Fibroblast of skin of scalp (primary cell): ENCODE measurements at places on chromosomes 5 and 9.

GRCh38 chr5:80509362-80509761 is 21.5 kb downstream of the FAM151B start:
- no peak for DNase-seq

DNA sequence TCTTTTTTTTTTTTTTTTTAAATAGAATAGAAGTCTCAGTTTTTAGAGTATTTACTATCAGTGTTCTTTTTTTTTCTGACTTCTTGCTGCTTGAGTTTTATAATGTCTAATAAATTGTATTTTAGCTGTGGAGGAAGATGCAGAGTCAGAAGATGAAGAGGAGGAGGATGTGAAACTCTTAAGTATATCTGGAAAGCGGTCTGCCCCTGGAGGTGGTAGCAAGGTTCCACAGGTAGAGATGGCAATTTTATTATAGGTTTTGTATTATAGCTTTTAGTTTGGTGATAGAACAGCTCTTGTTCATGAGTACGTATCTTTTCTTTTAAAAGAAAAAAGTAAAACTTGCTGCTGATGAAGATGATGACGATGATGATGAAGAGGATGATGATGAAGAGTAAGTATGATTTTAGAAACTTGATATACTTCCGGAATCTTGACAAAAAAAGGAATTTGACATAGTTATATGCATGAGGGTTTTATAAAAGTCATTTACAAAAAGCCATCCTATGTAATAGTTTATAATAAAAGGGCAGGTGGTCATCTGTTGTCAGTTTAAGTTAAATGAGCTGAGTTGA is 5.0 kb downstream of the NPM1 start:
- no peak for DNase-seq

DNA sequence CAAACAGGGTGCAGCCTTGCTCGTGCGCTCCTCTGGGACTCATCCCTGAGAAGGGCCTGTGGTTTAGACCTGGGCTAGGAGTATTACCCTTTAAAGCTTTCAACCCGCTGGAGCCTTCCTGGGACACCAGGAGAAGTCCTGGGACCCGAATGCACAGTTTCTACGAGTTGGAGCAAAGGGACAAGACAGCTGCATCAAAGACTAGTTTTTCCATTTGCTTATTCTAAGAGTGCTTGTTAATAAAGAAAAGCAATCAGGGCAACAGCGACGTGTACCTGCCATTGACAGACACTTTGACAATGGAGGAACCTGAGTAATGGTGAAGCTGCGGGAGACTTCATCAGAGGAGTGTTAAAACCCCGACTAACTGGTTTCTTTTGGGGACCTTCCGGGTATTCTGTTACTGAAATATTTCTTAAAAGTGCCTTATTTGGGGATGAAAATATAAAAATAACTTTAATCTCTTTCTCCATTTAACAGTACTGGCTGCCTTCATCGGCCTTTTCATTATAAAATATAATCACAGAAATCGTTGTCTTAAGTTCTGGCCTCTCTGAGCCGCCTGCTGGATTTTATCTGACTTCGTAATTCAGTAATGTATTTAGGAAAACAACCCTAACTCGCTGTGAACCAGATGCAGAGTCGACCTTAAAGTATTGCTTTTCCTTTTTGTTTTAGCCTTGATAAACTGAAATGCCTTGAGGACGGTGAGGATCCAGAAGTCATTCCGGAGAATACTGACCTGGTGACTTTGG is 732 bp downstream of the SNAPC3 start:
- DNase-seq: peak; percentile 30

DNA sequence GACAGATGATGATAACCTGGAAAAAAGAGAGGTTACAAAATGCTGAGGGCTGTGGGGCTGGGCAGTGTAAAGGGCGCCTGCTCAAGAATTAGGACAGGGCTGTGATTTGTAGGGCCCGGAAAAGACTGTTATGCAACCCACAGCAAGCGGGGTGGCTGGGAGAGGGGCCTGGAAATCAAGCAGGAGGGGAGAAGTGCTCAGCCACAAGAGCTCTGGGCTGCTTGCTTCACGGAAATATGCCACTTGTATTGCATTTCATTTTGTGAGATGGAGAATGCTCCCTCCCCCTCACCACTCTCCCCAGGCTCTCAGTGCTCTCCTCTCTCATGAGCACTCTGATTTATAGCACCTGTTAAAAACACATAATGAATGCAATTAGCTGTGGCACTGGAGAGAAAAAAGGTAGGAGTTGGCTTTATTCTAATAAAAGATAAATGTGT is 8.4 kb upstream of the HAND1 start:
- no peak for DNase-seq

DNA sequence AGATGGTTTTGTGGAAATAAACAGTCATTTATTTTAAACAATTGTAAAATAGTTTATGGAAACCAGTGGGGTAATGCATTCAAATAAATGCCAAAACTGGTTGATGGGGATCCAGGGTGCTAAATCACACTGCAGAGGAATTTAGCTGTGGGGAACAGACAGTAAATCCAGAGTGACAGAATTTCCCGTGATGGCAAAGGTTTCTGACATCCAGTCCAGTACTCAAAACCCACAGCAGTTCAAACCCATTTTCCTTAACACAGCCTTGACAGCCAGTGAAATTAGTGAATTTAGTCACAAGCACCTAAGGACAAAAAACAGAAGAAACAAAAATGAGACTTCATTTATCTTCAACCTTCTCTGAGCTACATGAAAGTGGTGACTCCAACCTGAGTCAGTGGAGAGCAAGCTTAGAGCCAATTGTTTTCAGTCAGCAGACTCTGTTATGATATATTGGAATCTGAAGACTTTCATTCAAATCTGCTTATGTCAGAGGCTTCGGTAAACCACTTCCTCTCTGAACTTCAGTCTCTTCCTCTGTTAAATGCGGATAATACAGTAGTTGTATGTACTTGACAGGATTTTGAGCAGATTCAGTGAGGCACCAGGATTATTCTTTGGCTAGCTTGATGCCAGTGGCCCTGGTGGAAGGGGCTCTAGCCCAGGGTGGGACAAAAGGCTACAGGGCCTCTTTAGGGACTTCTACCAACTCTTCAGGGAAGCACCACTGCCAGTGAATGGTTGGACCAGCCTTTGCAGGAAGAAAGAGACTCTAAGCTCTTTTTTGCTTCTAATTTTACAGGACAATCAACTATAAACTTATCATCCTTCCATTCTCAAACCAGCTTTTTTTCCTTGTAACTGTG is 185.3 kb downstream of the MAPKAP1 start:
- peak; percentile 88 for DNase-seq

DNA sequence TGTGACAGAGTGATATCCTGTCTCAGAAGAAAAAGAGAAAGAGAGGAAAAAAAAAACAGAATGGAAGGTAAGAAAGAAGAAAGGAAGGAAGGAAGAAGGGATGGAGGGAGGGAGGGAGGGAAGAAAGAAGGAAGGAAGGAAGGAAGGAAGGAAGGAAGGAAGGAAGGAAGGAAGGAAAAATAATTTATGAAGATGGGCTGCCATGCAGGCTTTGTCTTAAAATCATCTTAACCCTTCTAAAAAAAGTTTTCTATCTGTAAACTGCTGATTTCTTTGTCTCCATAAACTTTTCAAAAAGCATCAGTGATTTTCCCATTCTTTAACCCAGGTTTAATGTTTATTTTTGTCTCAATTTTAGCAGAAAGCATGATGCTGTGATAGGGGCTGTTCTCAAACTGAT is 1154.1 kb upstream of the CDH6 start:
- no peak for DNase-seq

GRCh38 chr5:123965626-123966025 is 453.6 kb downstream of the CSNK1G3 start:
- DNase-seq: peak; percentile 24

DNA sequence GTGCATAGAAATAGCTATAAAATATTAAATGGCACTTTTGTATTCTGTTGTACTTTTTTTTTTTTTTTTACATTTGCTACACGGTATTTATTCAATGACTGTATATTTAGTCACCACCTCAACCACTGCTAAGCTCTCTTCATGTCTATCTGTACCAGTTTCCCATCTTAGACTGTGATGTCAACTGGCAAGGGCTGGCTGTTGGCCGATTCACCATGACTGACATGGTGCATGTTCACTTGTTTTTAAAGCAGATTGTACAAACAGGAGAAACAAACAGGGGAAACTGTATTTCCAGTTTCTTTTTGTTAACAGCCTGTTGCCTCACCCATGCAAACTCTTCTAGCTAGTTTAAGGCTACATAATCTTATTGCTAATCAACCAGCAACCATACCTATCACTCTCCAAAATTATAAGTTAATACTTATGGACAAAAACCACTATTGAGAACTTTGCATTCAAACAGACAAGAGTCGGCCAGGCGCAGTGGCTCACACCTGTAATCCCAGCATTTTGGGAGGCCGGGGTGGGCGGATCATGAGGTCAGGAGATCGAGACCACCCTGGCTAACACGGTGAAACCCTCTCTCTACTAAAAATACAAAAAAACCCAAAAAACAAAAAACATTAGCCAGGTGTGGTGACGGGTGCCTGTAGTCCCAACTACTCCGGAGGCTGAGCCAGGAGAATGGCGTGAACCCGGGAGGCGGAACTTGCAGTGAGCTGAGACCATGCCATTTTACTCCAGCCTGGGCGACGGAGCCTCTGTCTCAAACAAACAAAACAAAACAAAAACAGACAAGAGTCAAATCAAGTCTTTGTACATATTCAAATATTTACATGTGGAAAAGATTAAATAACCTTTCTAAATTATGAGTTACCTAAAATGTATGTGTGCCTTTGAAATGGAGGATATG is 13.2 kb downstream of the ZFAND5 start:
- DNase-seq: peak; percentile 64

DNA sequence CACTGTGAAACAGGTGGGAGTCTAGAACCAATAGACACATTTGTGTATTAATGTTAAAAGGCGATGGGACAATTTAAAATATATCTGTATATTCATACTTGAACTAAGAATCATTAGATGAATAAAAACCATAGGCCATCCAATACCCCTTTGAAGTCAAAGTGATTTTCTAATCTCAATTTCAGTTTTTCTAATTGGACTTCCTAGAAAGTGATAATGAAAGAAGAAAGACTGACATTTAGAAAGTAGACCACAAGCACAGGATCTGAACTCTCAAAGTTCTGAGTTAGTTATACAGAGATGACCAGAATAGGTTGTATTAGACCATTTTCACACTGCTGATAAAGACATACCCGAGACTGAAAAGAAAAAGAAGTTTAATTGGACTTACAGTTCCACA is 412.8 kb upstream of the PIK3R1 start:
- DNase-seq: no peak

GRCh38 chr5:160269017-160269416 is 39.7 kb downstream of the FABP6 start:
- peak; percentile 20 for DNase-seq

DNA sequence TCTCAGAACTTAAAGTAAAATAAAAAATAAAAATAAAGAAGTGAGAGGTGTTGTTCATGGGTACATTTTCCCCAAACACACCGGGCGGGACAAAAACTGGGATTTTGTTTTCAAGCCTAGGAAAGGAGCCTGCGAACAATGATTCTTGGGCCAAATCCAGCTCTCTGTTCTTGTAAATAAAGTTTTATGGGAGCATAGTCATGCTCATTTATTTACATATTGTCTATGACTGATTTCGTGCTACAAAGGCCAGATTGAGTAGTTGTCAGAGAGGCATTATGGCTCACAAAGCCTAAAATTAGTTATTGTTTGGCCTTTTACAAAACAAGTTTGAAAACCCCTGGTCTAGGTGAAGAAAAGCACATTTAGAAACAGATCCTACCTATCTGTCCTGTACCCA is 821.0 kb upstream of the GRAMD2B start:
- DNase-seq: no peak

- no peak for DNase-seq
These were observed 118.0 kb downstream of the SPATA31D1 start for GRCh38 chr9:82106536-82106935.

DNA sequence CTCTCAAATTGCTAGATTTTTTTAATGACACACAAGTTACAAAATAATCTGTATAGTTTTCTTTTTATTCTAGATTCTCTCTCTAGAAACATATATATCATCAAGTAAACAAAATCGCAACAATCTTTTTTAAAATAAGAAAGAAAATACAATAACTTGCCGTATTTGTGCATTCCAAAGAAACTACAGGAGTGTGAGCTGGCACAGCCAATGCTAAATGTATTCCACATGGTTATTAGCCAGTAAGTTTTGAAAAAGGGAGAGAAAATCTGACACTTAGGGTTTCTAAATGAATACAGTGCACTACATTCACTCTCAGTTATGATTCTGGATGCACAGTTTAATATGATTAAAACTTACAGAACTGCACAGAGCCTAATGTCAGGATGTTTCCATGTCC is 117.9 kb downstream of the BNC2 start:
- DNase-seq: no peak

DNA sequence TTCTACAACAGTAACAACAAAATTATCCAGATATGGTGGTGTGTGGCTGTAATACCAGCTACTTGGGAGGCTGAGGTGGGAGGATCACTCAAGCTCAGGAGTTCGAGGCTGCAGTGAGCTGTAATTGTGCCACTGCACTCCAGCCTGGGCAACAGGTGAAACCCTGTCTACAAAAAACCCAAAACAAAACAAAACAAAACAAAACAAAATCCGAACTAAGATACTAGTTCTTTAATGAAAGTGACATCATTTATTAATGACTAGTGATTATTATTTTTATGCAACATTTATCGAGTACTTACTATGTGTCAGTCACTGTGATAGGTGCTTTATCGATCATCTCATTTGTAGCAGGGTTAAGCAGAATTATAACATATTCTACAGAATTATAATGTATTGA is 196.9 kb upstream of the GDNF start:
- no peak for DNase-seq

DNA sequence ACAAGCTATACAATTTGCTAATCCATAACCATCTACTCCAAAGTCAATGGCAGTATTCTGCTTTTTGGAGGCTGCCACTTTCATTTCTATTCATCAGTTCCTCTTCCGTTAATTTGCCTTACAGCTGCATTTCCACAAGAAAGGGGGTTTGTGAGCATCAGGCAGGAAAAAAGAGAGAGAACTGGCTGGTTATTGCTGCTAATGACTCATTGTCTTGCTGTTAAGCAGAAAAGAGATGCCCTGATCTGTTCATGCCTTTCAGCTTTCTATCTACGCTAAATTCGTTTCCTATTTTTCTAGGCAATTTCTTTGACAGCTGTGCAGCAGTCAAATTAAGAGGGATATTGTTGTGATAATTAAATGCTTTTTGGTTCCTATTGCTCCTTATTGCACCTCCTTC is 65.9 kb upstream of the GNAQ start:
- no peak for DNase-seq

- DNase-seq: peak; percentile 13
These were observed 23.9 kb upstream of the PPP2CA start for GRCh38 chr5:134249469-134250379.

DNA sequence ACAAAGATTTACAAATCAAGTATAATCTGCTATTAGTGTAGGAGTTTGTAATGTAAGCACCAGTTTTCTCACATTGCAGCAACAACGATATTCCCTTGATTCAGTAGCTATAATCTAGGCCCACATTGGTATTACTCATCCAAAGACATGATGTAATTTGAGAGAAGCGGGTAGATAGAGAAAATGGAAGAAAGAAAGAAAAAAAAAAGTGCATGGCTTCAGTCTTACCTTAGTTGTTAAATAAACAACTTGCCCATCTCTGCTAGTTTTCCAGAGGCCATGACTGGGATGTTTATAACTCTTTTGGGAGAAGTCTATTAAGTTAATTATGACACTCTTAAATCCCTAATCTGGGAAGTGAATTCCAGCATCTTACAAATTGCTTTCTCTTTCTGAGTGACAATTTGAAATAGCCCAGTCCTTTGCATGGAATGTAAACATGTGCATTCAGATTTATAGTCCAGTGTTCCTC is 2.8 kb downstream of the MELK start:
- peak; percentile 56 for DNase-seq
